ENCODE measurements at places on chromosomes 2 and 18. TPM values are rescaled to one million over a fixed set of nuclear protein-coding genes. Genes with fewer than 3 reads are reported as not detected.

DNA sequence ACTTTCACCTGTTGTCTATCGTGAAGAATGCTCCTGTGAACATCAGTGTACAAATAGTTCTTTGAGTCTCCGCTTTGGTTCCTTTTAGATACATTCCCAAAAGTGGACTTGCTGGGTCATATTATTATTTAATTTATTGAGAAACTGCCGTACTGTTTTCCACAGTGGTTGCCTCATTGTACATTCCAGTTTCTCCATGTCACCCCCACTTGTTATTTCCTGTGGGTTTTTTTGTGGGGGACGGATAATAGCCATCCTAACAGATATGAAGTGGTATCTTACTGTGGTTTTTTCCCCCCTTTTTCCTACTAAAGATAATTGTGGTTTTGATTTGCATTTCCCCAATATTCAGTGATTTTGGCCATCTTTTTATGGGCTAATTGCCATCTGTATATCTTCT is 53.8 kb downstream of the SMCHD1 start:
- H3K27ac ChIP-seq, result no peak overlapping the region
- peaks cover 76% of the 10 kb centered on the region for H3K36me3 ChIP-seq
- no peak overlapping the region for H3K4me3 ChIP-seq
- H3K4me1 ChIP-seq, result peaks cover 35% of the 10 kb centered on the region

DNA sequence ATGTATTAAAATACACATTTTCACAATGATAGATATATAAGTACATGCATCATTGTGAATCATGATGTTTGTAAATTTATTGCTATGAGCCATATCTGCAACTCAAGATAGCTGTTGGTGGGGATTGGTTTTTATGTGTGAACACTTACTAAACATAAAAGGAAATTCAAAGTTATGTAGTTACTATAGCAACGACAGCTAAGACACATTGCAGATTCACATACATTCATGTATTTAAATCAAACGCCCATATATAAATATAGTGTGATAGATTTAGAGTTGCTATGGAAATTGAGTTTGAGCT is 65.6 kb downstream of the MAPRE2 start:
- DNase-seq, result no peak
- no peak overlapping the region for H3K4me3 ChIP-seq
- H3K27ac ChIP-seq, result peak overlapping the region; percentile 5
- H3K36me3 ChIP-seq, result peaks cover 35% of the 10 kb centered on the region
- no peaks in the 10 kb centered on the region for H3K27me3 ChIP-seq

DNA sequence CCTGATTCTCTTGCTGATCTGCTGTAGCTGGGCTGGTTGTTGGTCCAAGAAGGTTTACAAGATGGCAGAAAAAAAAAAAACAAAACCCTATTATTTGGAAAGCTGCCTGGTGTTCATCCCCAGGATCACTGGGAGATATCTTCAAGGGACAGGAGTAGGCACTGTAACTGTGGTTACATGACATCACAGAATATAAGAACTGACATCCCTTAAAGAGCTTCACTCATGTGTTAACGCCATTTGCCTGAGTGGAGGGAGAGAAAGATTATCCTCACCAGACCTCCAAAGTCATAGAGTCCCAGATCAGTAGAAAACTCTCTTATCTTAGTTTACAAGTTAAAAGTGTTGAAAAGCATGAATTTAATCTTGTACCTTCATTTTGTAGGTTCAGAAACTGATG is 95.3 kb upstream of the BZW1 start:
- peaks cover 18% of the 10 kb centered on the region for H3K4me1 ChIP-seq
- H3K36me3 ChIP-seq, result peaks cover 16% of the 10 kb centered on the region
- DNase-seq, result no peak
- no peak overlapping the region for H3K27ac ChIP-seq

DNA sequence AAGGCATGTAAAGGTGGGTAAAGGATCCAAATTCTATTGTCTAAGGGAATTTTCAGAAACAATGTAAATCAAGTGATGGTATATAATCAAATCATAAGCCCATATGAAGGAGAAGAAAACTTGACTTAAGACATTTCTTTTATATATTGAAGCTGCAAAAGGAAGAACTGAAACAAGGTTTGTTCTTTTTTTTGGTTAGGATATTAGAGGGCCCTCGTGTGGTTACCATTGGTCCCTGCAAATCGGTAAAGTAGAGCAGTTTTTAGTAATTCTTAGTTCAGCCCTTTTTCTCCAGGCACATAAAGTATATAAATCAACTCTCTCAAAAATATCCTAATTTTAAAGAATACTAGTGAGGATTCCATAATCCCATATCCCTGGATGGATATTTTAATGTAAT is 105.6 kb upstream of the STK17B start:
- no peaks in the 10 kb centered on the region for H3K27me3 ChIP-seq
- peaks cover 42% of the 10 kb centered on the region for H3K4me1 ChIP-seq
- peak overlapping the region; percentile 11 for H3K4me3 ChIP-seq
- peak overlapping the region; percentile 52 for H3K27ac ChIP-seq

SP9 gene
- total RNA-seq, result not detected

SYT4 gene
- total RNA-seq, result not detected

CTNNA2 gene
- total RNA-seq, result not detected

SP140 gene
- 132 TPM for total RNA-seq

FHOD3 gene
- not detected for total RNA-seq

DNA sequence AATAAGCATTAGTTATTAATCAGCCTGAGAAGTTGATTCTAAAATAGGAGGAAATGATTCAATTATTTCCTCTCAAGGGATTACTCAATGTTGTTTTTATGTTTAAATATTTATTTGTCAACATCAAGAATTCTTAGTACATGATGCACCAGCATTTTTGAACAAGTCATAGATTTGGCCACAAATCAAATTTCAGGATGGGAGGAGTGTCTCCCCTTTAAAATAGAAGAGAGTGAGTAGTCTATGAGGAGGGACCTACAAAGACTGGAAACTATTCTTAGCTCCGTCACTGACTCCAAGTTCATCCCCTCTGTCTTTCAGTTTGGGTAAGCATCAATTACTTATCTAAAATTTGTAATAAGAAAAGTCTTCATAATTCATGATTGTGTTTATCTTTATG is 18.6 kb upstream of the IL18R1 start:
- H3K4me1 ChIP-seq, result peaks cover 6% of the 10 kb centered on the region
- DNase-seq, result no peak
- H3K27me3 ChIP-seq, result peaks cover 2% of the 10 kb centered on the region
- H3K36me3 ChIP-seq, result no peaks in the 10 kb centered on the region
- no peak overlapping the region for H3K4me3 ChIP-seq

Measured in activated CD8-positive, alpha-beta memory T cell treated with anti-CD3 and anti-CD28 coated beads, Interleukin-2, amount 10 ng/mL, durations not matched to agents 7 days and 5 days (primary cell).